ENCODE measurements at places on chromosomes 16 and 17.

DNA sequence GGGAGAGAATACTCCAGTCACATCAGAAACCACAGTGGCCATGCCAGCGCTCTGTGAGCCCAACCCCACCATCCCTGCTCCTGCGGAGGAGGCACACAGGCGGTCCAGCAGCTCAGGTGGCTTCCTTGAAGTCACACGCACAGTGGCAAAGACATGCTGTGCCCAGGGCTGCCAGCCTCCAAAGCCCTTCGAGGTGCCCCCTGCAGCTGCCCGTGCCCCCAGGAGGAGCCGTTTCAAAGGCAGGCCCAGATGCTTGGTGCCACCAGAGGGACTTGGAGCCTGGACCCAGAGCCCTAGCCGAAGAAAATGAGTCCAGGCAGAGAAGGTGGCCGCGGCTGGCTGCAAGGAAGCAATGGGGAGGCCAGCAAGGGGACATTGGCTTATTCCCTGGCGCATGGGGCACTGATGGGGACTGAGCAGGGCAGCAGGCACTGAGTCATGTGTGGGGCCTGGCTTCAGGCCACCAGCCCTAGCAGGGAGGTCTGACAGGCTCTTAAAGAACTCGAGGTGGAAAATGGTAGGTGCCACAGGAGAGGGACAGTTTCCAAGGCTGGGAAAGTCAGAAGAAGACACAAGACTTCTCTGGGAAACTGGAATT is 17.2 kb upstream of the CACNG1 start:
- no peak for DNase-seq

GRCh38 chr17:31254654-31255053 is 42.4 kb downstream of the OMG start:
- no peak for DNase-seq

GRCh38 chr17:50565402-50566350 is 5.2 kb downstream of the CACNA1G start:
- no peak for DNase-seq

DNA sequence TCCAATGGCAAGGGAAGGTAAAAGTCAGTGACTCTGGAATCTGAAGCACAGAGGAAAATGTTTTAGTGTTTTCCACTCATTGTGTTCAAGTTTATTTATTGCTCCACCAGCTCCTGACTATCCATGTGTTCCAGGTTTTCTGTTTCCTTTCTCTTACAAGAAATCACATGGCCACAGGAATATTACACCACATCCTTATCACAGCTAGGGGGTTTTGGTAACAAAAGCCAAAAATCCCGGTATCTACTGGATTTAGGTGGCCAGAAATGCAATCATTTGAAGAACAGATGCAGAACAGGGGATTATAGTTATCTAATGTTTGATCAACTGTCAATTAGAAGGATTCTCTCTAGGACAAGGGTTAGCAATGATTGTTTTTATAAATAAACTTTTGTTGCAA is 47.9 kb downstream of the STH start:
- DNase-seq = no peak

GRCh38 chr17:48244121-48244711 is 136.7 kb downstream of the SNX11 start:
- no peak for DNase-seq

DNA sequence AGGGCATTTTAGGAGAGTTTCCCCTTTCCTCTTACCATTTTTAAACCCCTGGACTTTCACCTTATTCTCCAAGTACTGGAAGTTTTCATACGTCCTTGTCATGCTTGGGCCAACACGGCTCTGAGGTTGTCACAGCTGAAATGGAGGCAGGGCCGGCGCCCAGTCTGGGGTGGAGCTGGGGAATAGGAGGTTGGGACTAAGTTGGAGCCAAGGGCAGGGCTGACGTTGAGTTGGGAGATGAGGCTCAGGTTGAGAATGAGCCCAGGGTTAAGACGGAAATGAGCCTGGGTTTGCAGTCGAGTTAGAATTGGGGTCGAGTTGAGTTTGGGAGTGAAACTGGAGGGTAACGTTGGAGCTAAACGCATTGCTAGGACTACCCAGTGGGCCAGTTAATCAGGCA is 1.3 kb downstream of the CLEC10A start:
- DNase-seq = no peak

GRCh38 chr16:66159987-66160386 is 206.5 kb upstream of the CDH5 start:
- DNase-seq = no peak
